ENCODE measurements at places on chromosomes 7 and 10.

GRCh38 chr7:131949659-131950058, 393.2 kb upstream of the PODXL start:
- DNase-seq: no peak

- DNase-seq: no peak
Measured at GRCh38 chr7:3437467-3437866, 136.4 kb downstream of the SDK1 start.

GRCh38 chr7:157437519-157438061, 100.8 kb downstream of the DNAJB6 start:
- no peak for DNase-seq

DNA sequence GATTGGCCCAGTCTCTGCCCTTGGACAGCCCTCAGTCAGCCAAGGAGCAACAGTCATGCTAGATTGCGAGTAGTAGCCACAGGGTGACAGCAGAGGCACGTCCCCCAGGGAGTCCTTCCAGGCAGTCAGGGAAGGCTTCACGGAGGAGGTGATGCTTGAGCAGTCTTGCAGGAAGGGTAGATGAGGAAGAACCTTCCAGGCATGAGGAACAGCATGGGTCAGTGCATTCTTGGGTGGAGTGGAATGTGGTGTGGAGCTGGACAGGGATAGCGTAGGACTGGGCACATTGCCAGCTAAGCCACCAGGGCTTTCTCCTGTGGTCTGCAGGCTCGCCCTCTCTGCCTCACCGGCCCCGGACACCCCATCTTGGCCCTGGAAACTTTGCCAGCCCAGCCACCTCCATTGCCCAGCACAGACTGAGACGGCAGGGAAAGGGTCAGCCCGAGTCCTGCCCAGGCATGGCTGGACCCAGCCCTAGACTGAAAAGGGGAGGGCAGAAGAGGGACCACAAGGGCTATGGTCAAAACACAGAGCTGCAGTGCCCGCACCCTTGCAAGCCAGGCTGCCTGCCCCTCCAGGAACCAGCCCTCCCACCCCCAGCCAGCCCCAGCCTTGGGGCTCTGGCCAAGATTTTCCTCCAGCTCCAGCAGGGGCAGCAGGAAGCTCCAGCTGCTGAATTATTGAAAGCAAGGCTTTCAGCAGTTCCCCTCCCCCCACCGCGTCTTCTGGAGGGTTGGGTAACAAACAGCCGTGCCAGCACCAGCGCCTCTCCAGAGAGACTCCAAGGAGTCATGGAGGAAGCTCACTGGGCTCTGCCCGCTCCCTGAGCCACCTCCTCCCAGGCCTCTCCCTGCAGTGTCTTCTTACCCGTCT, 18.7 kb downstream of the SRRM3 start:
- DNase-seq: no peak

GRCh38 chr10:48943096-48943495, 3.5 kb upstream of the LRRC18 start:
- DNase-seq: no peak

DNA sequence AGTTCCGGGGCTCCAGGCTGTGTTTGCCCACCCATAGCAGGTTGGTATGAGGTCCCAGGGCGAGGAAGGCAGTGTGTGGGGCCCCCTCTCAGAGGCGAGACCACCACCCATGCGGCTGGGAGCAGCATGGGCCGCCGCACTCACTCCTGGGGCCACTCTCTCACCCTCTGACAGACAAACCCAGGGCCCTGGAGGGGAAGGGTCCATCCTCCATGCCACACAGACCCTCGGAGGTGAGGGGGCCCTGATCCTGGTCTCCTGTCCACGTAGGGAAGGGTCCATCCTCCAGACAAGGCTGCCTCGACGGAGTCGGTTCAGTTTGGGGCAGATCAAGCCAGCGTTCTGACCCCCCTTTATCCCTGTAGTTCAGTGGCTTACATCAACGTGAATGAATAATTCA, 230.8 kb downstream of the ELFN1 start:
- no peak for DNase-seq

DNA sequence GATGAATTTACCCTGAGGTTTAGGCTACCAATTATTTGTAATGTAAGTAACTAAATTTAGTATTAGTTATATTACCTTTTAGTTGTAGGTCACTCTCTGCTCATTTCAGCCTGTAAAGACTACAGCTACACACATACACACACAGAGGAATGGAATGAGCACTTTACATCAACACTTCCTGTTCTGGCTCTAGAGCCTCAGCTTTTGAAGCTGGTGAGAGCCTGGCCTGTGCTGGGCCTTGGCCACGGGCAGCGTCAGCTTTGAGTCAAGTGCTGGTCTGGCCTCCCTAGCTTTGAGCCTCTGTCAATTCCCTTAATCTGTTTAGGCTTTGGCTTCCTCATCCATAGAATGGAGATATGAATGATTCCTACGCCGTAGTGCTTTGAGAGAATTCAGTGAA, 141.7 kb downstream of the EGFR start:
- DNase-seq: no peak

DNA sequence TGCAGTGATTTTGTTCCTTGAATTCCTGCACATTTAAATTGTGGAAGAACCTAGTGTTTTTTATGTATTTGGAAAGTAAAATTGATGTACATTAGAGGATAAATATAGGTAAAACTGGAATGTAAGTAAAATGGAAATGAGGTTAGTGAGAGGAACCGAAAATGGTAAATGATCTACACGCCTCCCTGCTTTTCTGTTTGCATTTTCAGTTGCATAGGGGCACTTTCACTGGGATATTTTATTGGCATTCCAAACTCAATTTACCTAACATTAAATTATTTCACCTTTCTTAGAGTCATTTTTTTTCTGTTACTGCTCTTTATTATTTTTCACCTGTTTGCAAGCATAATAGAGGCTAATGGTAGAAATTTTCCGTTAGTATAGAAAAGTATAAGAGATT, 8.0 kb downstream of the CDK13 start:
- no peak for DNase-seq

DNA sequence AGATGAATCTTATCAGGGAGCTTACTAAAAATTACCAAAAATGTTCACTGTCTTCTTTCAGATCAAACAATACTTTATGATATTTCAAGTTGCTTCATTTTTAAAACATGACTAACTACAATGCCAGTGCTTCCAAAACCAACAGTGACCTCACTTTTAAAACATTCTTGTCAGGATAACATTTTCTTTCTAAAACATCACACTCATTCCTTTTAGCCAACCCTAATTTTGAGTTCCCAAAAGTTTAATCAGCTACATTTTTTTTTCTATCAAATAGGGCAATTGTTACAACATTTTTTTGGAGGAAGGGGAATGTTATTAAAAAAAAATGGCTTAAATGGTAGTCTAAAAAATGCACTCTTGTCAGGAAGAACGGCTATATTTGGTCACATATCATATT, 37.3 kb downstream of the RTKN2 start:
- no peak for DNase-seq

DNA sequence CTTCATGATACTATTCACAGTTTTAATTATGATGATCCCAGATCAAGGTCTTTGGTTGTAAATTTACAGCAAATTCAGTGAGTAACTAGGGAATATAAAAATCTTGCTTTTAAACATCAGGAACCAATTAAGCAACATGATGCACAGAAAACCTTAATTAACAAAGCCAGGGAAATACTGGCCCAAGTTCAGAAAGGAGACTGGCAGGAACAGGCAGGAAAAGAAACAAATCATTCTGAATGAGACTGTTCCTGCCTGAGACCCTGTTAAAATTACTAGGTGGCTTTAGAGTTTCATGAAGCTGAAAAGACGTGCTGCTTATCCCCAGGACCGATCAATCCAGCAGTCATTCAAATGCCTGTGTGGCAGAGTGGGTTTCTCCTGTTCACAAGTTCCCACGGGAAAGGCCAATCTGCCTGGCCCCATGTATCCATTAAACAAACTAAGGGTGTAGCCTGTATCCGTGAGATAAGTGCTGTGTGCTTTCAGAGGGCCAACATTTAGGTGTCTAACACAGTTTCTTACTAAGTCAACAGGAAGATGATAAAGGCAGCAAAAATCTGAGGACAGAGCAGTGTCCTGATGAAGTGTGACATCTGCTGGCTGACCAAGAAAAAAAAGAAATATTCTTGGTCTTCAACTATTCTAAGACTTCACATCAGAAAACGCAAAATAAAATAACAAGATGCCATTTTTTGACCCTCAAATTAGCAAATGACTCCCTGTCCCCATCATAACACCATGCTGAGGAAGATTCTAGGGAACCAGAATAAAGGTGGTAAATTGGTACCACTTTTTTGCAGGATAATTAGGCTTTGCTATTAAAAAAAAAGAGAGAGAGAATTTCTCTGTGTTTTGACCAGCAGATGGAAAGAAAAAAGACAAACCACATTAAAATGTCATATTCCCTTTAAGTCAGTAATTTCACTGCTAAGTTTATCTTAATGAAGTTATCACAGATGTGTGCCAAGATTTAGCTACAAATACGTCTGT, 34.2 kb downstream of the PUS7 start:
- DNase-seq: no peak

DNA sequence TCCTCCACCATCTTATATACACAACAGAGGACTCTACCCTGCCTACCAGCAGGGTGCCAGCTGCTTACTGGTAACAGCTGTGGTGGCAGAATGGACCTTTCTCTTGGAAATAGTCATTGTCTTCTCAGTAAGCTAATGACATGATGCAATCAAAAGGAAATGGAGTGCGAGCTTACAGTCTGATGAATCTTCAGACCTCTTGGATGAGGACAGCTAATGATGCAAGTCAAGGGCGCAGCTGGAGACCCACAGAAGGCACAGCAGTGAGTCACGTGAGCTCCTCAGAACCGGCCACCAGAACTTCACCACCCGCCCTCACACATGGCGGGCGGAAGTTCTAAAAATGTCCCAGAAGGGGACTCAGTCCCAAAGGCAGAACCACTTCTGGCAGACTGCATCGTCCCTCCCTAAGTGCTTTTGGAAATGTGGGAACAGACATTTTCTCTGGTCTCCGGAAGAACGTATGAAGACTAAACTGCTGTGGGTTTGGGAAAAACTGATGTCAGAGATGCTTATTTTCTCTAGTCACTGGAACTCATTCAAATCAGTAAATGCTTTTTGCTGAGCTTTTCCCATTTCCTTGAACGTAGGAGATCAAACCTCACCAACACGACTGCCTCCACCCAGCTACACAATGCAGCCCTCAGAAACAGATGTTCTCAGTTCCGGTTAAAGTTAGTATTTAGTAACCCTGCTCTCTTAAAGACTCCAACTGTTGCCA, 96.4 kb downstream of the FAS start:
- DNase-seq: no peak

DNA sequence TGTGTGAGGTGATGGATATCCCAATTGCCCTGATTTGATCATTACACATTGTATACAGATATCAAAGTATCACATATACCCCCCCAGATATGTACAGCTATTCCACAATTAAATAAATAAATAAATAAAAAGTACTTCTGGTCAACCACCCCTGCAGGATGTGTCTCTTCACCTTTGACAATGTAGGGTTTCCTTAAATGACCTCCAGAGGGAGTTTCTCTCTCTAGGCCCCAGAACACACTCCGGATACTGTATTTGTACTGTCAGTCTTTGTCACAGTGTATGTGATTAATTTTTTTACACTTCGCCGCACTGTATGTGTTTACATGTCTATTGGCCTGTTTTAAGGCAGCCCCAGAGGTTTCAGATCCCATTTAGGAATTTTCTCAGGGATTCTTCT, 123.6 kb downstream of the ADCYAP1R1 start:
- DNase-seq: no peak

DNA sequence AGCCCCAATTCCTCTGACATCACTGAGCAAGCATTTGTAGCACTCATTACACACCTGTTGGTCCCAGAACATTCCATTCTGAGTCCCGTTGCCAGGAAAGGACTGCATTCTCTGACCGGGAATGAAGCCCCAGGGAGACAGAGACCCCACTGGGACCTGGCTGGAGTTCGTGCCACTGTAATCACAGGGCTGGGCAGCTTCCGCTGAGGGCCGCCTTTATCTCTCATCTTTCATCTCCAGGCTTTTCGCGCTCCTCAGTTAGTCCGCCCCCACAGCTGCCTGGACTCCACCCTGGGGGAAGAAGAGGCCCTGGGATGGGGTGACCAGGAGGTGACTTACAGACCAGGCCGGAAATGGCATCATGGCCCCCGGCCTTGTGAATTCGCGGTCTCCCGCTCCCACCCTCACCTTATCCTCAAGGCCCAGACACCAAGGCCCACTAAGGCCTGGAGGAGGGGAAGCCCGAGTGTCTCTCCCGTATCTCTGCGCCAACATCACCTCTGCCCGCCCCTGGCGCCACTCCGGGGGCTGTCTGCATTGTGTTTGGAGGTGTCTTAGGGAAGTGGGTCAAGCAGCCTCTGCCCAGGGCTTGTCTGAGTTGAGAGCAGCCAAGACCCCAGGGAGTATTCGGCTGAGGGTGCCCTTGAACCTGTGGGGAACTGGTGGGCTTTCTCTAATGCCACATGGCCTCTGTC, 75.4 kb downstream of the PROSER2 start:
- no peak for DNase-seq

DNA sequence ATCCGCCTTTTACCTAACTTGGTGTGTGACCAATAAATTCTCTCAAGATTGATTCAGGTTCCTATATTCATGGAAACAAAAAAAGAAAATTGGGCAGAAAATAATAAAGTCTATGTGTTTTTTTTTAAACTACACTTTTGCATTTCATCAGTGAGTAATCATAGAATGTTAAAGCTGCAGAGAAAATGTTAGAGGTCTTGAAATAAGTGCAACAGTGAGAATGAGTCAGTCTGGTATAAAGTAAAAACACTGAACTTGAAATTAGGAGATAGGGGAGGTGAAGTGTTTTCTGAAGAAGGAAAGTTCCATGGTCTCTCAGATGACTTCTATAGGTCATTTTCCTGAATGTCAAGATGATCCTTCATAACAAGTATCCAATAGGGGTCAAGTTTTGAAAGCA, 202.6 kb upstream of the NRP1 start:
- DNase-seq: no peak

GRCh38 chr10:33434933-33435332, 100.5 kb upstream of the NRP1 start:
- no peak for DNase-seq

- DNase-seq: no peak
Measured at GRCh38 chr10:103493362-103493915, at the start of gene NEURL1. Gene NEURL1, plus strand, starts transcription at chr10:103493705. Its CDS starts 683 bp downstream, at chr10:103494388.

- no peak for DNase-seq
Measured at GRCh38 chr10:68981074-68981473, 7.5 kb upstream of the KIFBP start.

- no peak for DNase-seq
Measured at GRCh38 chr7:119783799-119784198, 489.2 kb upstream of the KCND2 start.

GRCh38 chr7:107180378-107180777, 11.6 kb downstream of the HBP1 start:
- peak; percentile 62 for DNase-seq

DNA sequence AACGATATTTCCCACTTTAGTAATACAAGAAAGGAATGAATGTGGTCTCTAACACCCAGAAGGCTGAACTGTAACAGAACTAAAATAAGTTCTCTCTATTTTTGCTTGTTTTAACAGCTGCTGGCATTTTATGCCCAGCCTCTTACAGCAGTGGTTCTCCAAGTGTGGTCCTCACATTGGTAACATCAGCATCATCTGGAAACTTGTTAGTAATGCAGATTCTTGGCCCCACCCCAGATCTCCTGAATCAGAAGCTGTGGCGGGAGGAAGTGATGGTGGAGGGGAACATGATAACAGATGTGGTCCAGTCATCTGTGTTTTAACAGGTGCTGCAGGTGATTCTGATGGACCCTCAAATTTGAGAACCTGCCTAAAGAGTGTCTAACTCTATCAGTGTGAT, 170.1 kb downstream of the TMEM26 start:
- DNase-seq: no peak
